Stimulated activated CD8-positive, alpha-beta memory T cell treated with anti-CD3 and anti-CD28 coated beads, Interleukin-12 subunit alpha, Interleukin-12 subunit beta, amount 100 ng/mL, for 4 hours (primary cell): ENCODE measurements at places on chromosomes 5 and 9.
A peak's percentile ranks its signal among the peaks of the same experiment; 100 is the strongest.

DNA sequence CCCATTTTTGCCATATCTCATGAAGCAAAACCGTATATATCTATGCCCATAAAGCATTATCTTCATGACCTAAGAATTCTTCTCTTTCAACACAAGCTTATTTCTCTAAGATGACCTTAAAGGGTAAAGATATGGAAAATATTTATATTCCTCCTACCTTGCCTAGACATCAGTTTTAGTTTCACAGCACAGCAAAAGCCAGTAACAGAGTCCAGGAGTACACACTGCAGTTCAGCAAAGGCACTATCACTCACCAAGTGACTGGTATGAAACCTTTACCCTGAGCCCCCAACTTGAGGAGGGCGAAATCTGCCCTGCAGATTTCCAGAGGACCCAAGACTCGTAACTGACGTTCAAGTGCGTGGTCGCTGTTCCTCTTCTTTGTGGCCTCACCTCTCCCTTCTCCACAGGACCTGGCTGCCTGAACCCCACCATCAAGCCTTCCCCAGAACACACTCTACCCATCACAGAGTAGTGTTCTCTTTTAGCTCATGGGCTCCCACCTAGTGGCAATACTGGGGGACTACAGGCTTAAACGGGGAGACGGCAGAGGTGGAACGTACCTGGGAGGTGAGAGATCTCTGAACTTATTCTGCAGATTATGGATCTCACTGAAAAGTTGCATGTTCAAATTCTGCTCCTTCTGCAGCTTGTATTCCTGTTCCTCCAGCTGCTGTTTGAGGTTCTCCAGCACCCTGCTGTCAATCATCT, 141.0 kb downstream of the CDK5RAP2 start:
- no peak for DNase-seq

DNA sequence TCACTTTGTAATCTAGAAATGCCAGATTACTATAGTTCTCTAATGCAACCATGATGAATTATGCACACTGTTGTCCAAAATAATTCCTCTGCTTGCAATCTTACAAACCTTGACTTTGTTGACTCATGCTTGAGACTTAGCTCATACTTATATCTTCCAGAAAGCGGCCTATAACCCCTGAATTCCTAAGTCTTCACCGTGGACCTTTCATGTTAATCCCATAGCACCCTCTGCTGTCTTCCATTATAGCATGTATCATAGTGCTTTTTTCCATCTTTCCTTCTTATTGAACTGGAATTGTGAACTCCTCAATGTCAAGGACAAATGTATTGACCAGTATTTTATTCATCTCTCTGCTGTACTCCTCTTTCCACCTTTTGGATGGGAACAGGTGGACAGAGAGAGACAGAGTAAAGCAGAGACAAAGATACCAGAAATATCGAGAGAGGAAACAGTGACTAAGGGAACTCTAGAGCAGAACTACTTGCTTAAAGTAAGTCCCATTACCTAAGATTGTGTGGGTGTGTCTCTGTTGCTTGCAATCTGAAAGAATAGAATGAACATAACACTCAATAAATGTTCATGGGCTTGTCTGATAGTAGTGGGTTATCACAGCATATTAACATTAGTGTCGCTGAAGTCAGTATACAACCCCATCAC, 110.0 kb downstream of the LURAP1L start:
- no peak for DNase-seq

- DNase-seq: peak; percentile 18
Observed at GRCh38 chr5:54229041-54229780, 81.2 kb downstream of the ARL15 start.

DNA sequence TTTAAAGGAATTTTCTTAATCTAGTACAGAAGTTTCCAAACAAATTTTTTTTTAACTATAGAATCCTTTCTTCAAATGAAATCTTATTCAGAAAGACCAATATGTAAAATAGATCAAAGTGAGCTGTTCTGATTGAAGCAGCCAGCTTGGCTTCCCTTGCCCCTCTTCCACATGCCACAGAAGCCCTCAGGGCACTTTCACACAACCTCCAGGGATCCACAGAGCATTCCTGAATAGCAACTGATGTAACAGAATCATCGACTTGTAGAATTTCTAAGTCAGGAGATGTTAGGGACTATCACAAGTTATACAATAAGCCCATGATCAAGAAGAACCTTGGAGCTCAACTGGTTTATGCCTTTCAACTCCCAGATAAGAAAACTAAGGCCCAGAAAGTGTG, 427.8 kb upstream of the C9orf72 start:
- DNase-seq: no peak

DNA sequence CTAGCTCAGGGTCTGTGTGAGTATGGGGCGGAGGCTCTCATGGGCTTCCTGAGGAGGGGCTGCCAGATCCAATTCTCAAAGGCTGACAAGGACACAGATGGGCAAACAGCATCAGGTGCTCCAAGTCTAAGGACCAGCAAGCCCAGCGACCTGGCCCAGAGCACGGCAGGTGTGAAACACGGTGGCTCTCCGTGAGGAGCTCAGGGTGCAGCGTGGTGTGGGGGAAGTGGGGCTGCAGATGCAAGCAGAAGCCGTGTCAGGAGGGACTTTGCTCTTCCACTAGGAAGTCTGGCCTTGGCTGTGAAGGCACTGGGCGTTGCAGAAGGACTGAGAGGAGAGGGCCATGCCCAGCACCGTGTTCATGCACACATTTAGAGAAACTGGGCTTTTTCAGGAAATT, 420.0 kb downstream of the GADD45G start:
- no peak for DNase-seq

DNA sequence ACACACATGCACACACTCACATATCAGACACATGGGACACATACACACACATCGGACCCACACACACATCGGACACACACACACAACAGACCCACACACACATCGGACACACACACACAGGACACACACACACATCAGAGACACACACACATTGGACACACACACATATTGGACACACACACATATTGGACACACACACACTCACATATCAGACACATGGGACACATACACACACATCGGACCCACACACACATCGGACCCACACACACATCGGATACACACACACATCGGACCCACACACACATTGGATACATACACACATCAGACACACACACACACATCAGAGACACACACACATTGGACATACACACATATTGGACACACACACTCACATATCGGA, 12.8 kb upstream of the LAMC3 start:
- DNase-seq: no peak

DNA sequence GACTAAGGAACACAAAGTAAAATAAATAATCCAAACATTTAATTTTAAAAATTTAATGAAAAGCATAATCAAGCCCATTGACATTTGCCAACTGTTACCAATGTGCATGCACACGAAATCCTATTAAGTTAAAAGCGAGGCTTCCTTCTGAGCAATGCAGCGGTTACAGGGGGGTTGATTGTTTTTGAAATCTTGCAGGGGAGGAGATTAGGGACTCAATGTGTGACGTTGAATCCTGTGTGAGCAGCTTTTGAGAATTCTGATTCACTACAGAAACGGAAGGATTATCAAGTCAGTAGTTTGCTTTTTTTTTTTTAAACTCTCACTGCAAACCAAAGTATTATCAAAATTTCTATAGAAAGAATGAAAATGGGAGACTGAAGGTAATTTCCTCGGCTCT, 109.5 kb downstream of the PRKACG start:
- no peak for DNase-seq

GRCh38 chr5:95870105-95870672, 47.7 kb upstream of the GLRX start:
- DNase-seq: no peak

- no peak for DNase-seq
Observed at GRCh38 chr5:177607115-177607451, 7.2 kb downstream of the B4GALT7 start.

DNA sequence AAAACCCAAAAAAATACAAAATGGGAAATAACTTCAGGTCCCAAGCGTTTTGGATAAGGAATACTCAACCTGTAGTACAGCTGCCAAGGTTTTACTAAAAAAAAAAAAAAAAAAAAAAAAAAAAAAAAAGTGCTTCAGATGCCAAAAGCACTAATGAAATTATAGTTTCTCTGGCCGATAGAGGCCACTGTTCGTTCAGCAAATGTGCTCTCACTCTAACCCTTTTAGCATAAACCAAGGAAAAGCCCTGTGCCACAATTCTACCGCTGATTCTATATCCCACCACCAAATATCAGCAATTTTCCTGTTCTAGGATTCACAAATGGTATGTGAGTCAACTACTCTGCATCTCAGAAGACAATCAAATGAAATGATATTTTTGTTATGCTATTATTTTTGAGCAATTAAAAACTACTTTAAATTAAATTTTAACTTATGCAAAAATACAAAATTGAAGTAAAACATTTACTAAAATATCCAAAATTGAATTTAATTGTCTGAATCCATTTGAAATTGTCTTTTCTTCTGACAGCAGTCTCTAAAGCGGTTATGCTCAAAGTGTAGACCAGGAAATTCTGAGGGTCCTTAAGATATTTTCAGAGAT, 79.8 kb downstream of the RICTOR start:
- DNase-seq: no peak

GRCh38 chr9:19648672-19649071, 140.2 kb downstream of the SLC24A2 start:
- no peak for DNase-seq

DNA sequence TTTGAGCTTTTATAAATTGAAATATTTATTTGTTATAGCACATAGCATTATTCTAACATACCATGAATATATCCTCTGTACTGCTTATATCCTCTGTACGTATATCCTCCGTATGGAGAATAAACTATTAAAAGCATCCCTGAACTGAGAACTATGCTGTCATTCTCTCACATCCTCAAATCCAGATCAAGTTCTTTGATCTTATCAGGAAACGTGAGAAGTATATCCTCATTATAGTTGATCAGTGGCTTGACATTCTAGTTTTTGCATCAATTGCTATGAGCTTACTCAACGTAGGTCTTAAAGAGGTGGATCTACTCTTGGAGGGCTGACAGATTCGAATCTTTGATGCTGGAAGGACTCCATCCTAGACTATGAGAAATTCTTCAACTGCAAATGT, 37.4 kb downstream of the IL7R start:
- no peak for DNase-seq

- DNase-seq: no peak
Observed at GRCh38 chr5:58172946-58173345, 286.9 kb downstream of the PLK2 start.

GRCh38 chr5:39475159-39475571, 50.4 kb upstream of the DAB2 start:
- DNase-seq: no peak

- DNase-seq: no peak
Observed at GRCh38 chr9:93907551-93908199, 47.5 kb downstream of the BARX1 start.

- no peak for DNase-seq
Observed at GRCh38 chr5:122611406-122611805, 163.5 kb upstream of the SNX2 start.
